ENCODE measurements at places on chromosomes 7 and 10. TPM values are rescaled to one million over a fixed set of nuclear protein-coding genes. Genes with fewer than 3 reads are reported as not detected.
A peak's percentile ranks its signal among the peaks of the same experiment; 100 is the strongest.

ZNF239 gene
- polyA plus RNA-seq: not detected

GRCh38 chr7:93043385-93043985, 74.3 kb downstream of the SAMD9 start:
- H3K4me1 ChIP-seq: peaks cover 5% of the 10 kb centered on the region
- H3K27me3 ChIP-seq: no peaks in the 10 kb centered on the region
- no peak overlapping the region for H3K4me3 ChIP-seq
- H3K27ac ChIP-seq: no peak overlapping the region

DNA sequence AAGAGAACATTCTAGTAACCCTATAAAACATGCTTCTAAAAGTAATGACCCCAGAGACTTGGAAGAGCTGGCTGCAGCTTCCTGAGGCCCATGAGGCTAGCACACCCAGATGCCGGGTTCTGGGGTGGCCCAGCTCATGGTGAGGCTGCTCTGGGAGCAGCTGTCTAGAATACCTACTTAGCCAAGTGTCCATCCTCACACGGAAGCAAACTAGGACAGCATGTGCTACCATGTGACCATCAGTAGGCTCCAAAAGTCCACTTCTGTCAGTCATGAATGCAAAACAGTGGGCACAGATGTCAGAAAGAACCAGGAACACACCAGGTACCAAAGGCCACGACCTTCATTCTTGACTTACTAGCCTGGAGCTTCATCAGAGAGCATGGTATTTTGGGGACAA, 32.4 kb downstream of the CTBP2 start:
- H3K36me3 ChIP-seq: peaks cover 27% of the 10 kb centered on the region
- peak overlapping the region; percentile 66 for H3K27ac ChIP-seq
- DNase-seq: no peak
- no peak overlapping the region for H3K4me3 ChIP-seq

GRCh38 chr7:34315032-34315431, 343.0 kb upstream of the NPSR1 start:
- DNase-seq: no peak
- H3K4me1 ChIP-seq: no peaks in the 10 kb centered on the region
- no peaks in the 10 kb centered on the region for H3K27me3 ChIP-seq
- H3K27ac ChIP-seq: no peak overlapping the region

FRAT1 gene
- 34.4 TPM for polyA plus RNA-seq

DNA sequence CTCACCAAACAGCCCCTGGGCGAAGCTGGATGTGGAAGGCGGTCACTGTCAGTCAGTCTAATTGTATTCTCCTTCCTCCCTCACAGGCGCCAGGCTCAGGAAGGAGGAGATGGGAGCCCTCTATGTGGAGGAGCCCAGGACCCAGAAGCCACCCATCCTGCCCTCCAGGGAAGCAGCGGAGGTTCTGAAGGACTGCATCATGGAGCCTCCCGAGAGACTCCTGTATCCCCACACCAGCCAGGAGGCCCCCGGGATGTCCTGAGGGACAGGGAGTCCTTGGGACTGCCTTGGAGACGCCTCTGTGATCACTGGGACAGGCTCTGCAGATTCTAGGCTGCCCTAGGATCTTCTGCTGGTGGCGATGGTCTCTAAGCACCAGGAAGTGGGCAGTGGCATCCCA, 9.7 kb upstream of the ATP6V0E2 start:
- peaks cover 22% of the 10 kb centered on the region for H3K4me1 ChIP-seq
- no peak overlapping the region for H3K4me3 ChIP-seq
- no peaks in the 10 kb centered on the region for H3K27me3 ChIP-seq
- H3K36me3 ChIP-seq: peaks cover 47% of the 10 kb centered on the region
- no peak for DNase-seq

- H3K4me3 ChIP-seq: no peak overlapping the region
- DNase-seq: peak; percentile 61
- peaks cover 43% of the 10 kb centered on the region for H3K4me1 ChIP-seq
- peak overlapping the region; percentile 68 for H3K27ac ChIP-seq
Observed at GRCh38 chr7:17769918-17770317, 170.4 kb downstream of the SNX13 start.

DNA sequence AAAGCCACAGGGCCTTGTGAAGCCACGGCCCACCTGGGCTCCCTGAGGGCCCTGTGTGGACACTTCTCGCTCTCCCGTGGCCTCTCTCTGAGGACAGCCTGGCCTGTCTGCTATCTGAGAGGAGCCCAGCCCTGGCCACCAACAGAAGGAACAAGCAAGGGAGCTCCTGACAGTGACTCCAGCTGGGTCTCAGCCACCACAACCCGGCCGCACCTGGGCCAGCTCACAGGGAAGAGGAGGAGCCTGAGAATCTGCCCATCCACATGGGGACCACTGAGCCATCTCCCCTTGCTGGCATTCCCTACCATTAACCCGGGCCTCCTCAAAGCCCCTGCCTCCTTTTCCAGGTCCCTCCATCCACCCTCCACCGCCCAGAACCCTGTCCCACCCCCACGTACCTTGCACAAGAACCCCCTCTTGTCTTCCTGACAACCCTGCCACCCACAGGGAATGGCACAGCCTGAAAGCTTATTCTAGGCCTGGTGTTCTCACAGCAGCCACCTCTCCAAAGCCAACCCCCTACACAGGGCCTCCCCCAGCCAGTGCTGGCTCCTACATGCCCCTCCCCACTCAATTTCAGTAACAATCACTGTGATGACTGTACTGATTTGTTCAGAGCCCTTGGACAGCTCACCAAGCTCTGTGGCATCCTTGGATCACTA, 120.2 kb downstream of the GRID1 start:
- DNase-seq: no peak
- H3K27me3 ChIP-seq: no peaks in the 10 kb centered on the region
- H3K4me1 ChIP-seq: no peaks in the 10 kb centered on the region
- no peak overlapping the region for H3K27ac ChIP-seq
